ENCODE measurements at places on chromosomes 6 and 20.
A peak's percentile ranks its signal among the peaks of the same experiment; 100 is the strongest.

DNA sequence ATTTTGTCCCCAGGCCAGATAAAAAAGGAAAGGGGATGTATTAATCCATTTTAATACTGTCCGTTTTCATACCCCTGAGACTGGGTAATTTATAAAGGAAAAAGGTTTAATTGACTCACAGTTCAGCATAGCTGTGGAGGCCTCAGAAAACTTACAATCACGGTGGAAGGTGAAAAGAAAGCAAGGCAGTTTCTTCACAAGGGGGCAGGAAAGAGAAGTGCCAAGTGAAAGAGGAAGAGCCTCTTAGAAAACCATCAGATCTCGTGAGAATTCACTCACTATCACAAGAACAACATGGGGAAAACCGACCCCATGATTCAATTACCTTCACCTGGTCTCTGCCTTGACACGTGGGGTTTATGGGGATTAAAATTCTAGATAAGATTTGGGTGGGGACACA lies 152.5 kb downstream of the IBTK start:
- no peak for DNase-seq

DNA sequence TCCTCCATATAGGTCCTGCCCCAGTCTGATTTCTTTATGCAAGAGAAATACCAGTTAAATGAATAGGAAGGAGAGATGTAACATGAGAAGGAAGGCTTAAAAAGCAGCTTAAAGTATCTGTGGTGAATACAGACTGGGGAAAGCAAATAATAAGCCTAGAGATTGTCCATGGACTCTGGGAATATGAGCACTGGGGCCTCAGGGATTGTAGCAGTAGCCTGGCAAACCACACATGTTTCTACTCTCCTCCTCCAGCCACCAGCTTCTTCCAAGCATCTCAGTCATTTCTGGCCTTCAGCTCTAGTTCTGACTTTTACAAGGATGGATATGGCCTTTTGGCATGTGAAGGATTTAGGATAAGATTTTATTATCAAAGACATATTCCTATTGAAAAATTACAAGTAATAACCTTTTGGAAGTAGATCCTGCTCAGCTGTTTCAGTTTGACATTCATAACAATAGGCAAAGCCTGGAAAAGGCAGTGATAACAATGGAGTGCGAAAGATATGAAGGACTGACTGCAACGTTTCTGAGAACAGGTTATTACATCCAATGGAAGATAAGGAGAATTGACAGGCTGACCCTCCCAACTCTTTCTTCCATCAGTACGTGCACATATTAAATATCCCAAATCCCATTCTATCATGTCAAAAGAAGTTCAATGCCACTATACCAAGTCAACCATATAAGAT lies 41.6 kb downstream of the CYP39A1 start:
- DNase-seq: no peak

DNA sequence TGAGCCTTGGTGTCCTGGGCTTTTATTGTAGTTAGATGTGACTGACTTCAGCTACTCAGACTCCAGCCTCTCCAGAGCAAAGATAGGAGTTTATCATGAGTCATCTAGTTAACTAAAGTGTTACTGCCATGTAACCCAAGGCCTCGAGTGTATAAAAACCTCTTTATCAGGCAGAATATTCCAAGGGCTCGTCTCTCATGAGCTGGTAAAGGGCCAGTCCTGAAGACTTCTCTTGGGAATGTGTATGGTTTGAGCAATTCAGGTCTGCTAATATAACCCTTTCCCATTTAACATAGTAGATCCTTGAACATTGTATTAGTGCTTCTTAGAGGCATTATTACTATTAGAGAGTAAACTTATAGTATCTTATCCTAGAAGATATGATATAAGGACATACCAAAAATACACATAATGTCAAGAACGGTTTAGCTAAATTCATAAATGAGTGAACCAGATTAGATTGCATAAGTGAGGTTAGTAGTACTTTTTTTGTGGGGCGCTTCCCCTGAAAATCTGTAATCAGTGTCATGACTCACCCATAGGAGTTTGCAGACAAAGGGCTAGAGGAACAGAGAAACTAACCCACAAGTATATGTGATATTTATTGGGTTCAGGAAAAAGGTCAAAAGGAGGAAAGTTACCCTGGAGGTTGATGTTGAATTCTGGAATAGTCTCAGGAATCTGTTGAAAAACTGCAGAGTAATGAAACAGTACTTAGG lies 16.0 kb downstream of the DSE start:
- DNase-seq: no peak

- DNase-seq: peak; percentile 4
Measured at GRCh38 chr20:5636841-5637240, 113.4 kb upstream of the SHLD1 start.

- no peak for DNase-seq
Measured at GRCh38 chr20:59013031-59013951, 5.9 kb upstream of the TUBB1 start.

GRCh38 chr6:12110523-12111362 lies 98.6 kb downstream of the HIVEP1 start:
- no peak for DNase-seq

GRCh38 chr20:19745106-19745505 lies 13.0 kb upstream of the RIN2 start:
- DNase-seq: no peak

DNA sequence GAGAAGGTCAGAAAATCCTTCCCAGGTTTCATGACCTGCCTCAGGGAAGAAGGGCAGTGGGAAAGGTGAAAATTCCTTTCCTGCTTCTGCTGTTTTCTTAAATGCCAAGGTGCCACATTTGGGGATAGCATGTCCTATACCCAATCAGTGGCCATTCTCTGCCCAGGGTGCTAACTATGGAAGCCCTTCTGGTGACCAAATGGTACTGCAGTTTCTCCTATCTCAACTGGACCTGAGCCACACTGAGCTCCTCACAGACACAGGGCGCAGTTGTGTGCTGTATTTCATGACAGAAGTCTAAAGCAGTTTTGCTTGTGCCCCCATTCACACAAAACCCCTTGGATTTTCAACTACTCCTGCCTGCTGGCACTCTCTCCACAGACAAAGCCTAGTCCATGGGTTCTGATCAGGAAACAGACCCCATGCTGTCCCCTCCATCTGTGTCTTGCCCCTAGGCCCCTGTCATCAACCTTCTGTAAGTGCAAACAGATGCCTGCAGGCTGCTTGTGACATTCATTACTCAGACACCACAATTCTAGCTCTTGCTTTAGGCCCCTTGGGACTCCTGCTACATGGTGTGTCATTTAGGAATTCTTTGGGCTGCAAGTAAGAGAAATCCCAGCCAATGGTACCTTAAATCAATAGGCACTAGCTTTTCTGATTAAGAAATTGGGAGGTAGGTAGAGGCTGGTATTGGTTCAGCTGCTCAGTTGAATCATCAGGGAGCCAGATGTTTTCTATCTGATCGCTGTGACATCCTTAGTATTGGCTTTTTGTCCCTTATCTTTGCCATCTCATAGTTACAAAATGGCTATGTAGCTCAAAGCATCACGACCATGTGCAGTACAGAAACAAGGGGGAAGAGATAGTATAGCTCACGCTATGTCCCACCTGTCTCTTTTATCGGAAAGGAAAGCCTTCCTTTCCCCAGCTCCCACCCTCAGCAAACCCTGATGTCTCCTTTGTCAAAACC lies 147.8 kb downstream of the CD83 start:
- peak; percentile 74 for DNase-seq

- no peak for DNase-seq
Measured at GRCh38 chr20:31560746-31561598, 44.1 kb upstream of the ID1 start.

- DNase-seq: no peak
Measured at GRCh38 chr6:38168126-38168525, 348.6 kb downstream of the ZFAND3 start.
